ENCODE measurements at places on chromosomes 13 and 19.

- DNase-seq = peak; percentile 91
Measured at GRCh38 chr19:12564016-12564664, 12.9 kb upstream of the ZNF564 start.

- DNase-seq = no peak
Measured at GRCh38 chr19:32757189-32757588, 37.6 kb downstream of the TDRD12 start.

- no peak for DNase-seq
Measured at GRCh38 chr13:38697628-38698333, 10.9 kb downstream of the FREM2 start.

DNA sequence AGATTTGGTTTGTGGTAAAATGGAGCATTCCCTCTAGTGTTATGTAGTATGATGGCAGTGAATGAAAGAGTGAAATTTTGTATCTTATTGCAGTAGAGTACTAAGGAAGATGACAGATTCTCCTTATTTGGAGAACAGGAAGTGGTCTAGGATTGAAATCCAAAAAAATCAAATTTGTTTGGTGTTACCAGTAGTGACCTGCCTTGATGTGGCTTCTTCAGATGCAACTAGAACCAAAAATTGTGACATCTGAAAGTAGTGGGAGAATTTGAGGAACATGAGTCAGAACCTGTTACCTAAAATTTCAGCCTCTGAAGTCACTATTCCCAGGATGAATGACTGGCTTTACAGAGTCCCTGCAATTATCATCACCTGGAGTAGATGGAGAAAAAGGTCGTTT lies 165.9 kb downstream of the KLF5 start:
- DNase-seq = no peak

GRCh38 chr13:34076319-34076718 lies 258.4 kb downstream of the RFC3 start:
- no peak for DNase-seq

DNA sequence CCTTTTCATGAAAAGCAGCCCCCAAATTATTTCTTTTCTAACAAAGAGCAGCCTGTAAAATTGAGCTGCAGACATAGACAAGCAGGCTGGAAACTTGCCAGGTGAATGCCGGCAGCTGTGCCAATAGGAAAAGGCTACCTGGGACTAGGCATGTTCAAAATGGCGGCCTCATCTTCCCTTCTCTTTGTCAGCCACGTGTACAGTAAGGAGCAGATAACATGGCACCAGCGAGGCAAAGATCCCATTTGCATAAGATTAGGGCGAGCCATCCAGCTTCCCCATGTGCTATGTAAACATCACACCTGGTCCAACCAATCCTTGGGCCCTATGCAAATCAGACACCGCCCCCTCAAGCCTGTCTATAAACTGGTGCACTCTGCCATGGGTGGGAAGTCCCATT lies 31.2 kb upstream of the CACNA1A start:
- no peak for DNase-seq

GRCh38 chr13:63614874-63615612 lies 2199.4 kb upstream of the PCDH20 start:
- no peak for DNase-seq

GRCh38 chr13:110443622-110444225 lies 117.8 kb downstream of the RAB20 start:
- no peak for DNase-seq

DNA sequence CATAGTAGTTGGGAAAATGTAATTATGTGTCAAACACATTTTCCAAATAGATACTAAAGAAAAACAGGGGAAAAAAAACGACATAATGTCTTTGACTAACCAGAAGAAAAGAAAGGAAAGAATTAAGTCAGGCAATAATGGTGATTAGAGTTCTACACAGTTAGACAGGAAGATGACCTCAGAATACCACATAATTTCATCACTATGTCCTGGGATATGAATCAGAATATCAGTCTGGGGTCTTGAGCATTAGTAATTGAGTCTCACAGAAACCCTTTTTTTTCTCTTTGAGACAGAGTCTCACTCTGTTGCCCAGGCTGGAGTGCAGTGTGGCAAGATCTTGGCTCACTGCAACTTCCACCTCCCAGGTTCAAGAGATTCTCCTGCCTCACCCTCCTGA lies 503.4 kb downstream of the SLITRK1 start:
- DNase-seq = no peak

DNA sequence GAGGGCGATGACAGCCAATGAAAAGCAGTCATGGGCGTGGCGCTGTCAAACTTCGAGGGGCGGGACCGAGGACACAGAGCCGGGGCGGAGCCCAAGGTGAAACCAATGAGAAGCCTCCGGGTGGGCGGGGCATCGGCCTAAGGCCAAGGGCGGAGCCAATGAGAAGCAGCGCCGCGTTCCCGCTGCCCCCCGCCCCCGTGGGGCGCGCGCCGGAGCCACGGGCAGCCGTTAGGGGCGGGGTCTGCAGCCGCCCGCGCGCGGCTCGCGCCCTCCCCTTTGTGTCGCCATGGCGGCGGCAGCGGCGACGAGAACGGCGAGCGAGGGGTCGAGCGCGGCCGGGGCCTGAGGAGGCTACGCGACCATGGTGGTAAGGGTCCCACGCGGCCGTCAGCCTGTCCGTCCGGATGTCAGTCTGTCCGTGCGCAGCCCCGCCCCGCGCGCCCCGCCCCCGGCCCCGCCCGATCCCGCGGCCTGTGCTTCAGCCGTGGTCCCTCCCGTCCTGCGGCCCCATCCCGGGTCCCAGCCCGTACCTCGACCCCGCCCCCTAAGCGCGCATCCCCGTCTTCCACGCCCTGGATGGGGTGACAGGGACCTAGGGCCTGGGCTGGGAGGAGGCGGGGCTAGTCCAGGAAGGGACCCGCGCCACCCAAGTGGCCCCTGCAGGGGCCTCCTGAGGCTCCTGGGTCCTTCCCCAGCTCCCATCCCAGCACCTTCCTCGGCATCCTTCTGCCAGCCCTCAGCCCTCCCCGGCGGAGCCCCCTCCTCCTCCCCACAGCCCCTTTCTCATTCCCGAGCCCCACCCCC lies at the start of gene ARHGAP33:
ARHGAP33 (plus strand) TSS at position 267 of the 804 bp plus-strand sequence; CDS start at position 362, 95 bp downstream.
- DNase-seq = peak; percentile 95

GRCh38 chr13:98103942-98104880 lies 38.7 kb upstream of the FARP1 start:
- DNase-seq = peak; percentile 31

DNA sequence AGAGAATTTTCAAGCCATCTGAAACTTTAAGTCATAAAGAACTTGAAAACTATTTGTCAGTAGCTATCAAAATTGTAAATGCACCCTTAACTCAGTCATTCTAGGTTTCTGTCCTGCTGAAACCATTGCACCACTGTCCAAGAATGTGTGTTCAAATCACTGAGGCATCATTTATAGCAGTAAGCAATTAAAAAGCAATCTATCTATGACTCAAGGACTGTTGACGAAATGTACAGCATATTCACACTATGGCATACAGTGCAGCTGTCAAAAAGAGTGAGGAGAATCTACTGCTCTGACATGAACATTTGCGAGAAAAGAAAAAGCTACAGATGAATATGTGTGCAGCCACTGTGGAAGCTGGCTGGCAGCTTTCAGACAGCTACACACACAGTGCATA lies 71.2 kb downstream of the ING1 start:
- no peak for DNase-seq

- no peak for DNase-seq
Measured at GRCh38 chr19:15022752-15023151, 26.5 kb upstream of the CASP14 start.

- no peak for DNase-seq
Measured at GRCh38 chr13:60162096-60162495, 1.6 kb downstream of the DIAPH3 start.

DNA sequence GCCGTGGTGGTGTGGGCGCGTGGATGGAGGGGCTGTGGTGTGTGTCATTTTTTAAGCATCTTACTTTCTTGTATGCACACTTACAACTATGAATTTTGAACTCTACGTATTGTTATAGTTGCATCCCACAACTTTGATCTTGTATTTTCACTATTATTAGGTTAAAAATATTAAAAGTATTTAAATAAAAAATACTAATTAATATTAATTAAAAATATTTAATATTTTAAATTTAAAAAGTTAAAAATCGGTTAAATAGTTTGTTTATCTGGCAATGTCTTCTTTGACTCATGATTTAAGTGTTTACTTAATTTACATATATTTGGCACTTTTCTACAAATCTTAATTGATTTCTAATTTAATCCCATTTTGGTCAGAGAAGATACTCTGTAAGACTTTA lies 17.8 kb upstream of the GJB6 start:
- DNase-seq = no peak

DNA sequence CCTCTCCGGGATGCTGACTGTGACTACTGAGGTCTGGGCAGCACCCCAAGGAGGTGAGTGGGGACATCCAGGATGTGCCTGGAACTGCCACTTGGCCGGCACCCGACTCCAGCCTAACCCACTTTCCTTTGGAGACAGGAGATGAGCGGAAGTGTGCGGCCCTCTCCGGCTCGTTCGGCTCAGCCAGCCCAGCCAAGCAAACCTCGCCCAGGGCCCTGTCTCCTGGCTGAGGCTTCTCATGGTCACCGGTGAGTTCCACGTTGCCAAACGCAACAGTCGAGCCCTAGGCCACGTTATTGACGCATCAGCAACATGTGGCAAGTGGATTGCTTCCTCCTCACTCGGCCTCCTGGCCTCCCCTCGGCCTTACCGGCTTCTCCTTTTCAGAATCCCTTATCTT lies 5.5 kb downstream of the SLC7A10 start:
- no peak for DNase-seq

DNA sequence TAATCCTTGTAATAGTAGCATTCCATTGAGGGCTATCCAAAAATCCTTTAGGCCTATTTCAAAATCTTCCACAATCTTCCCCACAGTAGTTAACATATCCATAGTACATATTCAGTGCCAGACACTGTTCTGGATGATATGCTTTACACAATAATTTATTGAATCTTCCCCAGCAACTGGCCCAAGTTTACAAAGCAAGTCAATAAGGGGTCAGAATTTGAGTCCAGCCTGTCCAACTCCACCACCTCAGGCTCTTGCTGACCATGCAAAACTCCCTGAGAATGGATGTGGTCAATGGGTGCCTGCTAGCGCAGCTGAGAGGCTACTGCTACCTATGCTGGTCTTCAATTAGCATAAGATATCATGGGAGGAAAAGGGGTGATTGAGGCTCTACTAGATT lies 529.6 kb downstream of the FGF9 start:
- no peak for DNase-seq

DNA sequence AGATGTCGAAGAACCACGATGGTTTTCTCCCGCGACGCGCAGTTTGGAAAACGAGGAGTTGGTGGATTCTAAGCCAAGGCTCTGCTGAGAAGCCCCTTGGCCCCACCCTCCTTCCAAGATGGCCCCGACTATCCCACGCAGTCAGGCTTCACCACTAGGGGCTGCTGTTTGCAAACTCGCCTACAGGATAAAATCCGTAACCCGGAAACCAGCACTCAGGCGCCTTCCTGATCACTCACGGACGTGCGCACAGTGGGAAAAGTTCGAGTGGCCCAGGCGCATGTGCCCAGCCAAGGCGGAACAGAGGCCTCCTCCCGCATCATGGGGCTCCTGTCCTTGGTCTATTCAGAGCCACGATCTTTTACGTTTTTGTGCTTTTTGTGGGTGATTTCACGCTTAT lies 19.2 kb upstream of the UQCR11 start:
- DNase-seq = peak; percentile 20

DNA sequence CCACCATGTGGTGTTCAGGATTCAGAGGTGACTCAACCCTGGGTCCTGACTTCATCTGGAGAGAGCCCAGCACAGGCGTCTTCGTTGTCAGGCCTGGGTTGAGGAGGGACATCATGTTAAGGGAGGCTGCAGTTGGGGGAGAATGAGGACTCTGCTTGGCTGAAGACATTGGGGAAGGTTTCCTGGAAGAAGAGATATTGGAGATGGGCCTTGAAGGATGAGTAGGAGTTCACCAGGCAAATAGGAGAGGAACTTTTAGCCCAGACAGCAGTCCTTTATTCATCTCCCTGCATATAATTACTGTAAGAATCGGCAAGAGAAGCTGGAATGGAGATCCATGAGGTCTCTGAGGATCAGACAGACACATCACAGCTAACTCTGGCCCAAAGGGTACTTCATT lies 38.9 kb downstream of the VAV1 start:
- no peak for DNase-seq

GRCh38 chr19:28731577-28731976 lies 481.4 kb downstream of the UQCRFS1 start:
- no peak for DNase-seq

DNA sequence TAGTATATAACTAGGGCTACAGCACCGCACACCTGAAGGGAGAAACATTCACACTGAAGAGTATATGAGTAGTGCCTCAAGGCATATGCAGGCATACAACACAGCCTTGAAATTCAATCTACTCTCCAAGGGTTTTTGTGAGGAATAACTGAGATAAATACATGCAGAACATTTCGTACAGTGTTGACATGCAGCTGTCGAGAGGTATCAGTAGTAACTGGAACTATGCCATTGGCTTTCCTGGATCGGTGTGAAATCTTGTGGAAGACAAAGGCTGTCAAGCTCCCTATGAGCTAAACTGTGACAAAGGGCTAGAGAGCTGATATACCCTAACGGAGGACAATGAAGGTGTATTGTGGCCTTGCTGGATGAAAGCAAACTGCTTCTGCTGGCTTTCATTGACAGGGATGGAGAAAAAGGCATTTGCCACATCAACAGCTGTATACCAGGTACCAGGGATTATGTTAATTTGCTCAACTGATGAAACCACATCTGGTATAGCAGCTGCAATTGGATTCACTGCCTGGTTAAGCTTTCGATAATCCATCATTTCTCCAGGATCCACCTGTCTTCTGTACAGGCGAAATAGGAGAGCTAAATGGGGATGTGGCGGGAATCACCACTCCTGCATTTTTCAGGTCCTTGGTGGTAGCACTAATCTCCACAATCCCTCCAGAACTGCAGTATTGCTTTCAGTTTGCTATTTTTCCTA lies 16.3 kb downstream of the MTRF1 start:
- DNase-seq = no peak

DNA sequence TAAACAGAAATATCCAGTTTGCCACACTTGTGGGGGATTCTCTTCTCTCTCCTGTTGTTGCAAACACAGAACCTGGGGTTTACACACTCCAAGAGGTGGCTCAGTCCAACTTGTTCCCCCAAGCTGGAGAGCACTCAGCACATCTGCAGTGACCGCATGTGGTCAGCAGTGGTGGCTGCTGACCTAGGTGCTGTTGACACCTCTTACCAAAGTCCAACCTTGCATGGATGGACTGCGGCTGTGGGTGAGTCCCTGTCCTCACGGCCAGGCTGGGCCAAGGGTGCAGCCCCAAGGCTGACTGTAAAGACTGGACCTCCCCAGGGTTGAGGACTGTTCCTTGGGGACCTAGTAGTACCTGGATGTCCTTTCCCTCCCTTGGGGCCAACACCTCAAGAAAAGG lies 6.1 kb downstream of the LRFN3 start:
- no peak for DNase-seq

DNA sequence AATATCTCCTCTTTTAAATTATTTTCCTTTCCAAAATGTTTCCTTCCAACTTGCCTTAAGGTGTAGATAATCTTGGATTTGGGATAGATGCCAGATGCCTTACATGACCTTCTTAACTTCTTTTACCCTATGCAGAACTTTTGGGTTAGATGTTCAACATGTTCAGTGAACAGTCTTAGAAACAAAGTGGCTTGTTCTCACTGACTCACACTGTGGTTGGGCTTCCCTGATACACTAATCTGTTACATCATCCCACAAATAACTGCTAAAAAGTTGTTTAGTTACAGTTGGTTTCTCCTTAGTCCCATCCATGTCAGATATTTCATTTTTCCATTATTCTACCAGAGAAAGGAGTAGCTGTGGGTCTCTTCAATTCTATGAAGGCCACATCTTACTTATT lies 2638.2 kb downstream of the PCDH9 start:
- DNase-seq = no peak
